ENCODE measurements at places on chromosomes 3 and 15.

DNA sequence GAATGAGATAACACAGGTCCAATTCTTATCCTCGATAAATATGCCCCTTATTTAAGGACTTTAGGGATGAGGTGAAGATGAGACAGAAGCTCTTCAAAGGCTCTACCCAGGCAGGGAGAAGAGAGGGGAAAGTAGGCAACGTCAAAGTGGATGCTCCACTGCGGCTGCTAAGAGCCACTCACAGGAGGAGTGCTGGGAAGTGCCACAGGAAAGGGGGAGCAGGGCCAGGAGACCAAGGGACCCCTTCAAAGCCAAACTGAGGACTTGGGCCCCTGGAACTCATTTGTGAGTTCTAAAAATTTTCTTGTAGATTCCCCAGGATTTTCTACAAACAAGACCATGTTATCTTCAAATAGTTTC is 47.3 kb upstream of the ATG7 start:
- no peak for DNase-seq

DNA sequence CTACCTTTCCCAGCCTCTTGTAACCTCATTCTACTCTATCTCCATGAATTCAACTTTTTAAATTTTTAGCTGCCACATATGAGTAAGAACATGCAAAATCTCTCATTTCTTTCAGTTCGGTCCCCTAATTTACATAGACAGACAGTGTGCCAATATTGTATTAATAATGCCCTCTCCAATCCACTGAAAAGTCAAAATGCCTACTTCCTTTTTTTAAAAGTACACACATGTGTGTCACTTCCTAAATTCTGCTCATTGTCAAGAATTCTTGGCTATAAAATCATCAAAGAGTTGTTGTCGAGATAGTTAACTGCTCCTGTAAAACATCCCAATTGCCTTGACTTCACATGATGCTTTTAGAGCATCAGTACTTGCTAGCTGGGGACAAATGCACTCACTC is 84.2 kb upstream of the IL12A start:
- DNase-seq, result no peak

GRCh38 chr3:18747383-18747782 is 322.2 kb upstream of the SATB1 start:
- no peak for DNase-seq

DNA sequence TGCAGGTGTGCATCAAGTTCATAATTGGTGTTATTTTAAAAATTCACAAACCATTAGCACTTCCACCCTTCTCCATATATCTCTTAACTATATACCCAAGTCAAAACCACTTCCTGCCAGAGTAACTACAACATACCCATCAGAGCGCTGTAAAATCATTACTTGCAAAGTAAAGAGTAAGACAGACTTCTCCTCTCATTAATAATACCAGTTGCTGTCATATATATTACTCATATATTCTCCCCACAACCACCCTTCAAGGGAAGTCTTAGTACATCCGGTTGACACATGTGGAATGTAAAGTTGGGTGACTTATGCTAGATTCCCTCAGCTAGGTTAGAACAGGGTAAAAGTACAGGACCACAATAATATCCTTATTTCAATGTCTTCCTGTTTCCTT is 5.6 kb downstream of the TERC start:
- DNase-seq, result no peak

GRCh38 chr15:78167227-78167888 is 18.2 kb downstream of the IDH3A start:
- DNase-seq, result no peak

- no peak for DNase-seq
Observed at GRCh38 chr3:132538072-132538471, 59.0 kb upstream of the ACKR4 start.
